ENCODE measurements at places on chromosomes 3 and 15.

DNA sequence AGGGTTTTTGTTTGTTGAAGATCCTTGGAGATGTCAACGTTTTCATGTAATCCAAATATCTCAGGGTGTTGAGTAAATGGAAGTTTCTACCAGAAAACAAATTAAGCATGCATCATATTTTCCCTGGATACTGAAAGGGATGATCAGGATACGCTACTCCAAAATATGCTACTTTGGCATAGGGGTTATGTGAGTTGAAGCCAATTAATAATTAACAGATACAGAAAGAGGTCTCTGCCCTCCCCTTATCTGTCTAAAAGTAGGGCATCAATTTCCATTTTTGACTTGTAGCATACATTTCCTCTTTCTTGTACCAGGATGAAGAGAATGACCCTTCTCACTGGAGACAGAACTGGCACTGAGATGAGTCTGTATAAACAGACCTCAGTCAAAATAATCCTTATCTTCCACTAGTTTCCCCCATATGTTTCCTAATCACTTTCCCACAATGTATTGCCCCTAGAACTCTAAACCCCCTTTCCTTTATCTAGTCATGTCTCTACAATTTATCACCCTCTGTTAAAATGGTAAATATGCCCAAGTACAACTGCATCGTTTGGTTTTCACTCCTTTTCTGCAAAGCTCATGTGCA is 17.4 kb upstream of the ASB14 start:
- DNase-seq, result no peak

- no peak for DNase-seq
Measured at GRCh38 chr15:42152921-42153698, 3.3 kb downstream of the PLA2G4F start.

DNA sequence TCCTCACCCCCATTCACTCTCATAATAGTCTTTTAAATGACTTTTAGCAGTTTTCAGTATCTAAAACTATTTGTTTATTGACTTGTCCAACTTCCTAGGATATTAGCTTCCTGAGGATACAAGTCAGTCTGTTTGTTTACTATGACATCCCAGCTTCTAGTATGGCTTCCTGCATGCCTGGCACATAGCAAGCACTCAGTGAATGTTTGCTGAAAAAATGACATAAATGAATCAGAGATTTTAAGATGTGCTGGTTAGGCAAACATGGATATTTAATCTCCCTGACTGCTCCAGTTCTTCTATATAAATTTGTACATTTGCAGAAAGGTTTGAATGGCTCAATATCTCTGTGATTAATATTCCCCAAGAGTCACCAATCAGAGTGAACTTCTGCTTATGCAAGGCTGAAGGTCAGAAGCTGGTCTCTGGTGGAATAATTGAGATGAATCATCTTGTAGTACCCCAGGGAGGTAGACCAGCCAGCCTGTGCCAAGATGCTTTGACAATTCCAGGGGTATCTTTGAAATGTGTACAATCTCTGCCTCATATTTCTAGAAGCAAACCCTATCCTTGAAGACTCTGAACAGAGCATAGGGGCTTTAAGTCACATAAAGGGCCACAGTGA is 219.0 kb upstream of the LMCD1 start:
- no peak for DNase-seq

- no peak for DNase-seq
Measured at GRCh38 chr3:80785475-80785874, 976.0 kb downstream of the GBE1 start.

DNA sequence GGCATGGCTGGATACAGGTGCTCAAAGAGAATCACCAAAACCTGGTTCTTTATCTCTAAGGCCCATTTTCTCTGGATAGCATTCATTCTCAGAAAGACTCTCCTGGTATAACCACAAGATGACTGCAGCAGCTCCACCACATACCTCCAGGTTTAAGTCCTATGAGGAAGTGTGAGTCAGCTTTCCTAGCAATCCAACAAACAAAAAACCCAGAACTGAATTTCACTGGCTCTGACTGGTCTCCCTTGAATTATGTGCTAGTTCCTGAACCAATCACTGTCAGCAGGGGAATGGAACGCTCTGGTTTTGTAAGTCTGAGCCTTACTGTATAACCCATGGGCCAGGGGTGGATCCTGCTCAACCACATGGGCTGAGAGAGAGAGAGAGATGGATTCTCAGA is 27.2 kb downstream of the MRPL46 start:
- no peak for DNase-seq

DNA sequence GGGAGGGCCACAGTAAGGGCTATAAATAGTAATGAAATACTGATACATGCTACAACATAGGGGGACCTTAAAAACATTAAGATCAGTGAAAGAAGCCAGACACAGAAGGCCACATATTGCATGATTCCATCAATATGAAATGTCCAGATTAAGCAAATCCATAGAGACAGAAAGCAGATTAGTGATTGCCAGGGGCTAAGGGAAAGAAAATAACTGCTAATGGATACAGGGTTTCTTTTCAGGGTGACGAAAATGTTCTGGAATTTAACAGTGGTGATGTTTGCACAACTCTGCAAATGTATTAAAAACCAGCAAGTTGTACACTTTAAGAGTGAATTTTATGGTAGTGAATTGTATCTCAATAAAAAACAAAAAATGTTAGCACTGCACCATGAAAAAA is 37.0 kb downstream of the PIK3R4 start:
- DNase-seq, result no peak
